GM12892 (cell line): ENCODE measurements at places on chromosomes 6 and 20.

GRCh38 chr20:34495916-34496315, 20.3 kb upstream of the DYNLRB1 start:
- DNase-seq, result no peak

DNA sequence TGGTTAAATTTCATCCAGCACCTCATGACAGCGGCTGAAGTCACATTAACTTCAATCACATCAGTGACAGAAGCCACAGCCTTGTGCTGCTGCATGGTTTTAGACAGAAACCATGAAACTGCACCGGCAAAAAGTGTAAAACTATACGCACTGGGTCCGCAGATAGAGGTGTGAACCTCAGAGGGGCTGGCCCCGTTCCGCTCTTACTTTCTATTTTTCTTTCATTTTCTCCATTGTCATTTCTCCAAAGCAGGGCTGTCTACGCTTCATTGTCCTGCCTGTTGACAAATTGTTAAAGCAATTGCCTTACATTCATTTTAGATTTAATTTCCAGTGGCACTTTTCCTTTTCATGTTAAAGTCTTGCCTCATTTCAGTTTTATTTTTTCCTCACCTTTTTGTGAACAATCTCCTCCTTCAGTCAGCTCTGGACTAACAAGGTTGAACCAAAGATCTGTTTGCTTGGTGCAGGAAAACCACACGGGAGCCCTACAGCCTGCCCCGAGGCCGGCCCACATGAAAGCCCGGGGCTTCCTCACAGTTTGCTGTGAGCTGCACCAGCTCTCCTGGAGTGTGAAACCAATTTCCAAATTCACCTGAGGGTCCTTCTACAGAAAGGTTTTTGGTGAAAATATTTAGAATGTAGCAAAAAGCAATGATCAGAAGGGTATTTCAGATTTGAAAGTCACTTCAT, 63.7 kb downstream of the PRR18 start:
- no peak for DNase-seq

GRCh38 chr20:4844325-4844724, 122.6 kb downstream of the PRND start:
- no peak for DNase-seq

GRCh38 chr6:6579281-6579680, 9.2 kb upstream of the LY86 start:
- no peak for DNase-seq

DNA sequence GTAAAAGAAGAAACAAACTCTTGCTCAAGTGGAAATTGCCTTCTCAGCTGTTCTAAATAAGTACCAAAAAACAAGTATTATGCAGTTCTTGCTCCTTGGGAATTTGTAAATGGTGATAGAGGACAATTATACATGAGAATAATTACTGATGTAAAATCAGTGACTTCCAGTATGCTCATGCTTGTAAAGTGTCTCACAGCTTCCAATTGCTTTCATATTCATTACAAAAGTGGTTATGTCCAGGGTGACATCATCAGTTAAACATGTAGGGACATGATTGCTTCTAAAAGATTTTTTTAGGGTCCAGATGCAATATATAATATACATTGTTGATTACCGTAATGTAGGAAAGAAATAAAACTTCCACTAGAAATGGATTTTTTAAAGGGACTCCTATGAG, 122.8 kb upstream of the B3GAT2 start:
- no peak for DNase-seq

GRCh38 chr20:19961293-19961692, 55.9 kb upstream of the NAA20 start:
- no peak for DNase-seq

DNA sequence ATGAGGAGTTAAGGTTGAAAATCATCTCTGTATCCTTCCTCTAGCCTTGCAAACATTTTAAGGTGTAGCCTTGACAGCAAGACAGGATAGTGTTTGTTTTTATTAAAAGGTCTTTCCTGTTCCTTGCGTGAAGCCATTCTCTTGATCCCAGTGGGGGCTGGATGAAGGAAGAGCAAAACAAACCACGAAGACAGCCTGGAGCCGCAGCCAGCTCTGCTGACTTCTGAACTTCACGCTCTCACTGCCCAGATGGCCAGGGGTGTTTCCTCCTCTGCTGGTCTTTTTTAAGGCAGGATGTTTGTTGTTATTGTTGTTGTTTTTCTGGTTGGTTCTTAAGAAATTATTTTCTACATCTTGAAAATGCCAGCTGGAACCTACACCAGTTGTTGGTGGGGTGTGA, 156.4 kb downstream of the MTHFD1L start:
- no peak for DNase-seq

DNA sequence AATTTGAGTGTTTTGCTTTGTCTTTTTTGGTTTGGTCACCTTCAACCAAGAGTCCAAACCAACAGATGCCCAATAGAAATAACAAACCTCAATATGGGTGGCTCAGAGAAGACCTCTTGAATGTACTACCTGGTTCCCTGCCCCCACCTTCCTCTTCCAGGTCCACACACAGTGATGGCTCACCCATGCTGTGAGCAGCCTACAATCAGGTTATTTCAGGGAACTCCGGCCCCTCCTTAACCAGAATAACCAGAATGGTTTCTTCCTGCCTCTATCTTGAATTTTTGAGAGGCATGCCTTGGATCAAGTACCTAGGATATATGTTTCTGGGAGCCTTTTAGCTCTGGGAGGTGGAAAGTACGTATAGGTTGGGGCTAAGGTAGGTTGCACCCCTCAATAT, 327.1 kb upstream of the PRDM1 start:
- DNase-seq, result no peak

DNA sequence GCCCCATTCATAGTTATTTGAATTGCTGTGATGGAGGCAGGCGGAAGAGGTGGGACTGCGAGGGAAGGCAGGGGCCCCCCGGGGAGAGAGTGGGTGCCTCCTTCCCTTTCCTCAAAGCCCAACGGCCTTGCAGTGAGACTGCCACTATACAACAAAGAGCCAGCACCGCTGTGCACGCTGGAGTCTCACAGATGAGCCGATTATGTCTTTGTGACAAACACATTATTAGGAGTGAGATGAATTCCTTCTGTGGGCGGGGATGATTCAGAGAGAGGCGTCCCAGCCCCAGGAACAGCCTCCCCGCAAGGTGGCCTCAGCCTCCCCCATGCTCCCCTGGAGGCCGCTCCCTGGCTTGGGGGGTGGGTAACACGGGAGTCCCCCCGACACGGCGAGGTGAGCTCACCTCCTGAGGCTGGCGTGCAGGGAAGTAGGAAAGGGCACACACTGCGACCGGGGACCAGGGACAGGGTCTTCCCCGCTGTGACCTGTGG, 26.7 kb downstream of the NTSR1 start:
- no peak for DNase-seq
